ENCODE measurements at places on chromosomes 6 and 20.

- no peak for DNase-seq
Observed at GRCh38 chr20:20102716-20103258, 50.5 kb downstream of the CFAP61 start.

- DNase-seq: no peak
Observed at GRCh38 chr6:25105070-25105925, 169.5 kb upstream of the RIPOR2 start.

- no peak for DNase-seq
Observed at GRCh38 chr6:166507380-166507779, 79.1 kb downstream of the RAMACL start.

- DNase-seq: no peak
Observed at GRCh38 chr6:34237722-34238584, 1.3 kb downstream of the HMGA1 start.

DNA sequence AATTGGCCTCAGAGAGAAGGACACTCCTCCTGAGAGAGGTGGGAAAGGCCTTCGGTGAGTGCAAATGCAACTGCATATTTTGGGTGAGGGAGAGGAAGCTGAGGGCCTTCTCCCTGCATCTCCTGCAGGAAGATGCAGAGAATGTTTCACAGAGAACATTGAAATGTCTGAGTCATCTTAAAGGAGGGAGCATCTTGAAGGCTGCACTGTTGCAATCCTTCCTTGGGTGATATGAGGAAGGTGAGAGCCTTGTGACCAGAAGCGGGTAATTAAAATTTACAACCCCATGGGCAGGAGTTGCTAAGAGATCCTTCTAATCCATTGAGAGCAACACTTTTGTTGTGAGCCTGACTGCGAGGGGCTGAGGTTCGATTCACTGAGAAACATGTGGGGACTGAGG is 375.7 kb upstream of the MARCKS start:
- no peak for DNase-seq

DNA sequence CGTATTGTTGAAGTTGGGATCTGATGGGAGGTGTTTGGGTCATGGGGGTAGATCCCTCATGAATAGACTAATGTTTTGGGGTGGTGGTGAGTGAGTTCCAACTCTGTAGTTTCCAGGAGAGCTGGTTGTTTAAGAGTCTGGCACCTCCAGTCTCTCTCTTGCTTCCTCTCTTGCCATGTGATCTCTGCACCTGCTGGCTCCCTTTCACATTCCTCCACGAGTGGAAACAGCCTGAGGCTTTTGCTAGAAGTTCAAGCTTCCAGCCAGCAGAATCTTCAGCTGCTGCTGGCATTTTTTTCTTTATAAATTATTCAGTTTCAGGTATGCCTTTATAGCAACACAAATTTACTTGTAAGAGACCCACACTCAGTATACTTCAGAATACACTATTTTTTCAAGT is 1021.6 kb downstream of the EYS start:
- DNase-seq: no peak

Data from left lobe of liver (tissue), 2 donors.